Neuronal stem cell (in vitro differentiated cells): ENCODE measurements at places on chromosomes 11 and 22.
A peak's percentile ranks its signal among the peaks of the same experiment; 100 is the strongest.

GRCh38 chr11:353179-353873 is 16.0 kb upstream of the B4GALNT4 start:
- no peak for DNase-seq

DNA sequence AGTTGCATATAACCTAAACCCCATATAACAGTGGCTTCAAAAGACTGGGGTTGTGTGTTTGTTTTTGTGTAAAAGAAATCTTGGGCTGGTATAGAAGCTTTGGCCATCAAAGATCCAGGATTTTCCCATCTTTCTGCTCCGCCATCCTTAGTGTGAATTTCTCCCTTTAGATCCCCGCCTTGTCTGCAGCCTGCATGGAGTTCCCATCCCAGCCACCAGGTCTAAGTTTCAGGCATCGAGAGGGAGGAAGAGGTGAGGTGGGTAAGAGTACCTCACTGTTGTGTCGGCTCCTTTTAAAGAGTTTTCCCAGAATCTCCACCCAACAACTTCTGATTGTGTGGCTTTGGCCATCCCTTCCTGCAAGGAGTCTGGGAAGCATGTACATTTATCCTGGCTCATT is 195.5 kb upstream of the SORL1-AS1 start:
- no peak for DNase-seq

- DNase-seq: peak; percentile 29
These were observed 26.7 kb downstream of the UPB1 start for GRCh38 chr22:24521791-24522245.

DNA sequence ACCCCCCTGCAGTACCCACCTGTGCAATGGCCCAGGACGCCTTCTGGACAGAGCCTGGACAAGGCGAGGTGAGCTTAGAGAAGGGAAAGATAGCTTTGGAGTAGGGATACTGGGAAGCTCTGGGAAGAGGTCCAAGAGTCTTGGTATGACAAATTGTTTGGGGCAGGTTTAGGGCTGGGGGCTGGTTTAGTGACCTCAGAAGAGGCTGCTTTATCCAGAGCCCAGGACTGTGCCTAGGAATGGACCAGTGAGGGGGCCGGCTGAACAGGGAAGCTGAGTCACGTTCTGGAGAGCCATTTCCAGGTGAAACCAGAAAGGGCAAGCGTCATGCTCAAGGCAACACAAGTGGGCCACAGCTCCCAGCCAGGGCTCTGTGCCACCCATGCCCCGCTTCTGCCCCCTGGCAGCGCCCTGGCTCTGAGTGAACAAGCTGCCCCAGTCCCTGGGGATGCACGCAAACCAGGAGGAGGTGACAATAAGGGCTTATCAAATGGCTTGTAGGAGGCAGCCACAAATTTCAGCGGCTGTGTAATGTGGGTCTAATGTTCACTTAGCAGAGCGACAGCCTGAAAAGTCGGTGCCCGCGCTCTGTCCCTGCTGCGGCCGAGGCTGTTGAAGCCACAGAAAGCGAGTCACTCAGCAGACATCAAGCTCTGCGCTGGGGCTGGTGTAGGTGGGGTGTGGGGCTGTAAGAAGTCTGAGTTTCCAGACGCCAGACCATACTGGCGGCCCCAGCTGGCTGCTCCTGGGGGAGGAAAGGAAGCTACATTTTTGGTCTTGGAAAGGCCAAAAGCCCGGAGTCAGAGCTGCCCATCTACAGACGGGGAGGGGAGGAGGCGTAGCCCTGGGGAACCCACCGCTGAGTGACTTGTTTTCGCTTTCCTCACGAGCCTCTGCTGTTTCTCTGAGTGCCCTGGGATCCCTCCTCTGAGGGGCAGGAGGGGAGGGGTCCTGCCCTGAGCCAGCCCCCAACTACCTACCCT is 18.3 kb upstream of the SYT7 start:
- no peak for DNase-seq

GRCh38 chr11:118635237-118635591 is 27.8 kb downstream of the PHLDB1 start:
- no peak for DNase-seq
